ENCODE measurements at places on chromosomes 12 and 14.

- DNase-seq = no peak
These were observed 43.4 kb upstream of the LIMA1 start for GRCh38 chr12:50326590-50327284.

DNA sequence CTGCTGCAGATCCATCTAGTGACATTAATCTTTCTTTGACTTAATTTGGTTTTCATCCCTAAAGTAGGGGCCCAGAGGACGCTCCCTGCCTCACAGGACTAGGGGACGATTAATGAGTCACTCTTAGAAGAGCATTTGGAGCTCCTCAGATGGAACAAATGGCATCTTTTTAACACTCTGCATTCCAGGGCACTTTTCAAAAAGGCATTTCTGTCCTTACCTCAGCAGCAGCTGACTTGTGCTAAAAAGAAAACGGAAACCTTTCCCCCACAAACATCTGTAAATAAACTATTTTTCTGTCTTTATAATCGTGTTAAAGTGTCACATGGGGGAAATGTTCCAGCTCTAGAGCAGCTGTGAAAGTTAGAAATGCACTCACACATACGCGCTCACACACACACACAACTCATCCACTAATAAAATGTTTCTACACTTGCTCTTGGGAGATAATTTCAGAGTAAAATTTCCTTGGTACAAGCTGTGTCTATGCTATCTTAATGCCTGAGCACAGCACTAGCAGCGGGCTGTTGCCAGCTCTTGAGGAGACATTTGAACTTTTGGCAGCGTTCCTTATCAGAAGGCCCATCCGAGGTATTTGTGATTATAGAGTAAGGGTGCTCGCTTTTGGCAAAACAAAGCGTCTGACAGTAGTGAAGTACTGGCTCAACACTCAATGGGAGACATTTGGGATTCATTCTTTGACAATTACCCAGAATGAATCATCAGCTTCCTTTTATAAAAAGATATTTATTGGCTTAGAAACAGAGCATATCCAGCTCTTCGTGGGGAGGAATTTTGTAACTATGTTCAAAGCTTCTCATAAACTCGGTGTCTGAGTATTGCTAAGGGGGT is 141.3 kb downstream of the PLXNC1 start:
- no peak for DNase-seq

- no peak for DNase-seq
These were observed 177.0 kb upstream of the TMEM132C start for GRCh38 chr12:128089961-128090360.

- DNase-seq = no peak
These were observed 385.9 kb downstream of the EGLN3 start for GRCh38 chr14:33564774-33565630.

All from CD4-positive, alpha-beta T cell treated with Interferon alpha-2 for 1 hour (primary cell).